Stimulated activated CD4-positive, alpha-beta T cell treated with anti-CD3 and anti-CD28 coated beads, Interleukin-12 subunit alpha, Interleukin-12 subunit beta, amount 100 ng/mL, for 4 hours (primary cell): ENCODE measurements at places on chromosomes 2 and 18.

DNA sequence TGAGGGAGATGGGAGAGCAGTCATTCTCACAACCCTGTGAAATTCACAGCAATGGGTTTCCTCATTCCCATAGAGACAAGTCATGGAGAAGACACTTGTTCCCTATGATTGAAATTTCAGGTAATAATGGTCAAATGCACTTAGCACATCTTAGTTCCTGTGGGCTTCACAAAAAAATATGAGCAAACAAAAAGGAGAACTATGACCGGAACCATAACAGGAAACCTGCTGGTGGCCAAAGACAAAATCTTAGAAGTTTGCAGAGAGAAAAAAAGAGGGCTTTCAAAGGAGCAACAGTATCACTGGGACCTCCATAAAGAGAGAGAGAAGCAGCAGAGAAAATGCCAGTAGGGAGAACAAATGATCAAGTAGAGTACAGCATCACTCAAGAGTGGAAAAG, 138.9 kb upstream of the APCDD1 start:
- no peak for DNase-seq

DNA sequence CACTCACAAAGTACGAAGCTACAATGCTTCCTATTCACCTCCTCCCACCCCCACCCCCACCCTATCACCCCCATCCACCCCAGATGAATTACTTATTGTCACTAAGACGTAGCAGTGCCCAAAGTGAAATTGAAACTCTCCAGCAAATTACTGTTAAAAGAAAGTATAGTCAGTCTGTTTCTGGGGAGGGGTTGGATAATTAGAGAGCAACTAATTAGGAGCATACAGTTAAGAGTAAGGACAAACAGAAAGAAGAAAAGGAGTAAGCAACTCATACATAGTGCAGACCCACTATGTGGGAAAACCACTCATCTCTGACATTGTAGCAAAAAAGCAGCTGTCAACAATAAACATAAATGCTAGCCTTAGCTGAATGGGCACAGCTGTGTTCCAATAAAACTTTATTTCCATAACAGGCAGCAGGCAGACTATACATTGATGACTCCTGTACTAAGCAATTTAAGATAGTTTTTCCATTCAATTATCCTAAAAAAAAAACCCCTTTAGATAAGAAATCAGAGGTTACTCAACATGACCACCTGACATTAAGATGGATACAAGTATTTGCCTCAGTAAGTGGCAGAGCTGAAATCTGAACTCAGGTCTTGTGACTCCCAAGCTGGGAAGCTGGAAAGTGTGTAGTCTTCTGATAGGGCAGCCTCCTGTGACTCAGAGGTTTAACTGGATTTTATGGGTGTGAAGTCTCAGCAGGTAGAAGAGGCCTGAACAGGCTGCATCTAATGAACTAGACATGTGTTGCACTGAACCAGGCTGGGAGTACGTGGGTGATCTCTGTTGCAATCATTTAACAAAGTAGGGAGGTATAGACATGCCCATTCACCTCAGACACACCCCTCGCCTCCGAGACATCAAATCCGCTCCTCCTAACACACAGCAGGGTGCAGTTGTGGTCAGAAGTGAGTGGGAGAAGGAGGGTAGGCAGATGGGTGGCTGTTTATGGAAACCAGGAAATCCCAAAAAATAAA, 171.8 kb upstream of the KLF7 start:
- DNase-seq, result no peak

GRCh38 chr2:86411396-86411795, 29.8 kb upstream of the KDM3A start:
- no peak for DNase-seq

DNA sequence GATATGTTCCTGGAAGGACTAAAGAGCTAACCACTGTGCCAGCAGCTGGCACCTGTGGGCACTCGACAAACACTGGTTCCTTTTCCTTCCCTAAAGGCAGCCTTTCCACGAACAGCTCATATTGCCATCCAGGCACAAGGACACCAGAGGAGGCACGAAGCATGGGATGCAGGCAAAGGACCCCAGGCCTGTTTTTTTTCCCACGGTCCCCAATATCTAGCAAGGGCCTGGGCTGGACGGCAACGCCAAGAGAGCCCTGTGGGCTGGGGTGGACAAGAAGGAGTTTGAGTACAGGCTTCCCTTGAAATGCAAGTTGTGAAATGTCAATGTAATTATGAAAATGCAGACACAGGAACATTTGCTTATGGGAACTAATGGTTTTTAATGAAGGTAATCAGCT, 135.9 kb downstream of the CYP26B1 start:
- no peak for DNase-seq
